ENCODE measurements at places on chromosomes 1 and 21. TPM values are rescaled to one million over a fixed set of nuclear protein-coding genes. Genes with fewer than 3 reads are reported as not detected.

Gene CLCA4
- 0.36 TPM for total RNA-seq

Gene RGS8
- not detected for total RNA-seq

Gene TEDDM1
- not detected for total RNA-seq

Gene S100A14
- total RNA-seq = 46.2 TPM

Gene HES3
- total RNA-seq = not detected

Gene ADCY10
- total RNA-seq = not detected

Gene B3GALT2
- total RNA-seq = not detected

DNA sequence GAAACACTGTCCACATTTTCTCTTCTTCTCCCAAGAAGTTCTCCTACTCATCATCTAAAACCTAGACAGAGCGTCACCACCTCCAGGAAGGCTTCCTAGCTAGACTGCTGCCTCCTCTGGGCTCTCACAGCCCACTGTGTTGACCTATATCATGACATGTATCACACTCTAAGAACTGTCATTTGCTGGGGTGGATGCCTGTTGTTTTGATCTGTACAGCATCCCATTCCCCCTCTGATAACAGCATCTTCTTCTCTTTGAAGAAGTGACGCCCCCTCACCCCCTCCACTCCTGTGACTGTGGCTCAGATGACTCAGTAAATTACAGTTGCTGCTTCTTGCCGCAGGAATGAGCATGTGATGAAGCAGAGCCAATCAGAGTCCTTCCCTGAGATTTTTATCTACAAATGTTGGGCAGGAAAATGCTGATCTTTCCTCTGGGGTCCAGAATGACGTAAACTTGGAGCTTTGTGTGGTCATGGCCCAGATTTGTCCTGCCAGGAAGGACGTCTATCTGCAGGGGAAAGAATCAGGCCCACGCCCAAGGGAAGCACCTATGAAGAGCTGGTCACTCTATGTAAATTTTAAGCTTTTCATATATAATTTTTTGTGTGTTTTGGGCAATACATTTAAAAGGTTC lies 28.0 kb upstream of the FOXO6 start:
- no peak for DNase-seq

- no peak for DNase-seq
Measured at GRCh38 chr21:33128538-33128937, 58.6 kb downstream of the OLIG1 start.

DNA sequence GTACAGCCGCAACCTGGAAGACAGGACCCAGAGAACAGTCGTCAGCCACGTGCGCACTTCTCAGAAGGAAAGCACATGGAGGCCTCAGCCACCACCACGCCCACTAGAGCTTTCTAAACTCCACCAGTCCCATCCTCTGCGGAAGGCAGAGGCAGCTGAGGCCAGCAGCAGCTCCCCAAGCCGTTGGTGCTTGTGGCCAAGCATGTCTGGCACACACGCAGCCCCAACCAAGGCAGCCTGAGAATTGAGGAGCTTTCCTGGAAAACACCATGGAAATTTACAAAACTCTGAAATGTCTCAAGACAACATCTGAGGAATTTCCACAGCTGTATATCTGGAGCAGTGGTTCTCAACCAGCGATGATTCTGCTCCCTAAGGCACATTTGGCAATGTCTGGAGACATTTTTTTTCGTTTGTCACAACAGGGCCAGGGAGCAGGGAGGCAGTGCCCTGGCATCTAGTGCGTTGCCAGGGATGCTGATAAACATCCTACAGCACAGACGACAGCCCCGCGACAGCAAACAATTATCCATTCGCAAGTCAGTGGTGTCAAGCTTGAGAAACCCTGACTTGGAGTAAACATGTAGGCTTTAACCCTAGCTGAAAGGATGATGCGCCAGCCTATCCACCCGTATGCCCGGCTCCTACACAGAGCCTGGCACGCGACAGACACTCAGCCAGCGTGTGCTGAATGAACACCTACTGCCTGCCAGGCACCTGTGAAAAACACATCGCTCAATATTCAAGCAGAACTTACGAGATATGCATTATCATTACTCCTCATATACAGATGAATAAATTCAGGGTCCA lies 24.7 kb downstream of the NPHP4 start:
- DNase-seq = no peak

DNA sequence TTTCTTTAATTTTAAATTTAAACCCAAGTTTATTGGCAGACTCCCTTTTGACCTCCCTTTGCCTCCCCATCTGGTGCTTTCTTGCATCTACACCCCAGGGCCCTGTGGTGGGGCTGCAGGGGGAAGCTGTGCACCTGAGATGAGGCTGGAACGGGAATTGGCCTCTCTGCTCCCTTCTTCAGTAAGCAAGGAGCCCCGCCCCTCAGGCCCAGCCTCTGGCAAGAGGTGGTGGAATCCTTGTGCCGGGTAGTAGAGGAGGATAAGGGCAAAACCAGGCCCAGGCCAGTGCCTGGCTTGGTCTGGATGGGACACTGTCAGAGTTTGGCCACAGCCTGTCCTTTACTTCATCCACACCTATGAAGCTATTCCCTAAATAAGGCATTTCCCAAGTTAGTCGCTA lies 25.1 kb downstream of the ATP8B2 start:
- DNase-seq = no peak

- no peak for DNase-seq
Measured at GRCh38 chr1:108819878-108820277, 37.0 kb downstream of the AKNAD1 start.

DNA sequence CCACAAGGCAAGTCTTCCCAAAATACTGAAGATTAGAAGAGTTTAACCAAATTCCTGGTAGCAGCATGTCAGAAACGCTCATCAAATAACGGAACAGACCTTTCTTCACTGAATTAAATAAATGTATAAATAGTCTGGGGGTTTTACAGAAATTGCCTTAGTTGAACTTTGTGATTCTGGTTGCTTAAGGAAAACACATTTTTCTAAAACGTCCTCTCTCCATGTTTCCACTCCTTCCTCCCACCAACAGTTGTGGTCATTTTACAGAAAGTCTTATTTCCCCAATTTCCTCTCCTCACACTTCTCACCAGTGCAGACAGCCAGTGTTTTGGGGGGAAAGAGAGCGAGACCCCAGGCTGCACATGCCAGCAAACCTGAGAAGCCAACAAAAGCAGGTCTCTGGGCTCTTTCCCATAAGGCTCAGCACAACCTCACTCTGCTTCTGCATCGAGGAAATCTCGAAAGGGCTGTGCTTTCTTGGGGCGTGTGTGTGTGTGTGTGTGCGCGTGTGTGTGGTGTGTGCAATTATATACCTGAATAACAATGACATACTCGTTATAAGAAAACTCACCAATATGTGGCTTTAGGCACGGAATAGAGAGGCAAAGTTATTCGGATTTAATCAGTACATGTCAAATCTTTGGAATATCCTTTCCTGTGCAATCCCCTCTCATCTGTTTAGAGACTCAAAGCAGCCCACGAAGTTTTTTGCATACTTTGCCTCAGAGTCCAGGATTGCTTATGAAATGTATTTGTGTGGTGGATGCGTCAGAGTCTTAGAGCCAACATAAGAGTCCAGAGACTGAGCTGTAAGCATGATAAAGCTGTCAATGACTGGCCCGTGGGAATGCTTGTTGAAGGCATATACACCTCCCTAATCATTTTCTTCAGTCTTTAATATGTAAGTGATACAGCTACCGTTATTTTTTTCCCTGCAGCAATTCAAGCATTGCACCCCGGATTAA lies 2.0 kb downstream of the KCNJ15 start:
- DNase-seq = no peak

GRCh38 chr1:195590649-195591048 lies 1017.6 kb downstream of the KCNT2 start:
- DNase-seq = no peak

DNA sequence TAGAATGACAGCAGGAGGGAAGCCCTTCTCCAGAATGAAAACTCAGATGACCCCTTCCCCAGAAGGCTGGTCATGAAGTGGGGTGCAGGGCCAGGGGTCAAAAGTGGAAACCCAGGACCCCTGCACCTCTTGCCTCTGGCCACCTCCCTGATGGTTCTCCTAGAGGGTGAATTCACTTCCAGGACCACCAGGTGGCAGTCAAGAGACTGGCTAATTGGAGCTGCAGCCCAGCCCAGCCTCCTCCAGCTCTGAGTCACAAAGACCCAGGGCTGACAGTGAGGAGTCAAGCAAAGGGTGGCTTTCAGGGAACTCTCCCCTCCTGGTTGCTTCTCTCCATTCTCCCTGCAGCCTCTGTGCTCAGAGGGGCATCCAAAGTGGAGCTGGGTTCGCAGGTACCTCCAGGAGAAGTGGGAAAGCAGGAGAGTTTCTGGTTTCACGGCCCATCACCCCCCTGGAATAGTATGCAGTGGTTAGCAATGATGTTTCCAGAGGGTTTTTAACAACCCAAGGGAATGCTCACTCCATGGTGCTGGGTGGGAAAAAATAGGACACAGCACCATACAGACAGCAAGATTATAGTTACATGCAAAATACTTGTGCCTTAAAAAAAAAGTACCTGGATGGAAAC lies 6.1 kb upstream of the EPHB2 start:
- peak; percentile 85 for DNase-seq

- no peak for DNase-seq
Measured at GRCh38 chr1:205701420-205701819, 21.1 kb upstream of the SLC45A3 start.

DNA sequence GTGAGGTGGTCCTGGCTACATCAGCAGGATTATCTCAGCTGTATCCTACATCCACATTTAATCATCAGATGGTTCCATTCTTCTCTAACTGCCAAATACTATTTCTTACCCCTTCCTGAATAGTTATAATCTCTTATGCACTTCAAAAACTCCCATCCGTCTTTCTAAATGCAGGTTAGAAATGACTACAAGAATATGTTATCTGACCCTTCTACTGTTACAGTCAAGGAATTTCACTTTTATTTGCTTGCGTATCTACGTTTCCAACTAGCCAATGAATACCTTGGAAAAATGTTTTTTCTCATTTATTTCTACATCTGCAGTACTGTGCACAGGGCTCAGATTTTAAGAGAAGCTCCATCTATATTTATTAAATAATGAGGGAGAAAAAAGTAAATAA lies 709.9 kb downstream of the KCNT2 start:
- DNase-seq = no peak

DNA sequence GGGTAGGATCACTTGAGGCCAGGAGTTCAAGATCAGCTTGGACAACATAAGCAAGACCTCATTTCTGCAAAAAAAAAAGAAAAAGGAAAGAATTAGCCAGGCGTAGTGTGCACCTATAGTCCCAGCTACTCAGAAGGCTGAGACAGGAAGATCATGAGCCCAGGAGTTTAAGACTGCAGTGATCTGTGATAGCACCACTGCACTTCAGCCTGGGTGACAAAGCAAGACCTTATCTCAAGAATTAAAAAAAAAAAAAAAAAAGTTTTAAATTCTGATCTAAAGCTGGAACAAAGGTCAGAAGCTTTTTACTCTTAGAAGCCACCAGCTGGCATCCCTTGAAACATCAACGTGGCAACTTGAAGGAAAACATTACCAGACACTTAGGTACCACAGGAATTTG lies 45.3 kb downstream of the HENMT1 start:
- no peak for DNase-seq
